ENCODE measurements at places on chromosomes 5 and 9. TPM values are rescaled to one million over a fixed set of nuclear protein-coding genes. Genes with fewer than 3 reads are reported as not detected.

Gene MARCHF6
- 72.7 TPM for total RNA-seq

Gene SPATA31A3
- total RNA-seq: not detected

Gene TEK
- 7.9 TPM for total RNA-seq

DNA sequence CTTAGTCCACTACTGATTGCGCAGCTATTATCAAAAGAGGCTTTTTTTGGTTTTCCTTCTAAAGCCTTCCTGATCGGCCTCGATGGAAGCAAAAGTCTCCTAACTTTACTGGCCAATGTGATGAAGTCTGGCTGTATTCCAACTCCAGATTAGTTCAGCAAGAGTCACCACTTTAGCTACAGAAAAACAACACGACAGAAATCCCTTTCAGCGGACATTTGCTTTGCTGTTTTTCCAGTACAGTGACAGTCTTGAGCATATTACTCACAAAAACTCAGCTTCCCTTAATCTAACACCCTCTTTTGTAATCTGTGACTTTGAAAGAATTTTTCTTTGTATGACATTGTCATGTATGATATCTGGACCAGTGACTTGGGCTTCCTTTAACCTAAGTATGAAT is 95.7 kb downstream of the HOMER1 start:
- H3K4me1 ChIP-seq: no peaks in the 10 kb centered on the region
- no peak overlapping the region for H3K4me3 ChIP-seq
- no peak for DNase-seq
- no peaks in the 10 kb centered on the region for H3K36me3 ChIP-seq

- no peaks in the 10 kb centered on the region for H3K4me1 ChIP-seq
- DNase-seq: no peak
- H3K36me3 ChIP-seq: no peaks in the 10 kb centered on the region
- H3K27me3 ChIP-seq: no peaks in the 10 kb centered on the region
Observed at GRCh38 chr5:159427180-159428012, 97.1 kb upstream of the IL12B start.

- H3K4me1 ChIP-seq: no peaks in the 10 kb centered on the region
- H3K27ac ChIP-seq: no peak overlapping the region
- H3K27me3 ChIP-seq: no peaks in the 10 kb centered on the region
- no peaks in the 10 kb centered on the region for H3K36me3 ChIP-seq
Observed at GRCh38 chr5:132504746-132505145, 14.2 kb upstream of the IRF1 start.

Data from GM23338 (cell line).